KG1 (cell line): ENCODE measurements at places on chromosomes 7 and 10.

- DNase-seq: peak; percentile 30
Observed at GRCh38 chr7:74026903-74027682, 880 bp upstream of the ELN start.

DNA sequence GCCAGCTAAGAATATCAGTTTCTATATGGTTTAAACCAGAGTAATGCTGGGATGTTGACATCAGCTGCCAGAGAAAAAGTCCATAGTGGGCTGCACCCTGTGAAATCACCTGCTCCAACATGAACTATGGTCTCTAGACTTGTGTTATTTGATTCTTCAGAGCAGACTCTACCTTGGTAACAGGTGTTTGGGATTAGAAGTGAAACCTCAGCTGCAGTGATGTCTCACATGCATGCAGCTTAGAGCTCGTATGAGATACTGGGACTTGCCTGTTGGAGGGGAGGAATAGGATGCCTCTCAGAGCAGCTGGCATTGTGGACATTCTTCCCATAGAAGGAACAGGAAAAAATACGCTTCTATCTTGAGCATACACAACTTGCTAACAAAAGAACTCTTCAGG, 287.1 kb upstream of the CSTF2T start:
- no peak for DNase-seq

DNA sequence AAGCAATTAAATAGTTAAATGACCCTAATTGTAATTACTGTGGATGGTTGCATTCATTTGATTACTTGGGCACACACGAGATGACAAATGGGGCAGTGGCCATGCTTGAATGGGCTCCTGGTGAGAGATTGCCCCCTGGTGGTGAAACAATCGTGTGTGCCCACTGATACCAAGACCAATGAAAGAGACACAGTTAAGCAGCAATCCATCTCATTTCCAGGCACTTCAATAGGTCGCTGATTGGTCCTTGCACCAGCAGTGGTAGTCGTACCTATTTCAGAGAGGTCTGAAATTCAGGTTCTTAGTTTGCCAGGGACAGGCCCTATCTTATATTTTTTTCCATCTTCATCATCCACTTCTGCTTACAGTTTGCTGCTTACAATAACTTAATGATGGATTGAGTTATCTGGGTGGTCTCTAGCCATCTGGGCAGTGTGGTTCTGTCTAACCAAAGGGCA, 8.3 kb downstream of the PCBD1 start:
- DNase-seq: peak; percentile 53

DNA sequence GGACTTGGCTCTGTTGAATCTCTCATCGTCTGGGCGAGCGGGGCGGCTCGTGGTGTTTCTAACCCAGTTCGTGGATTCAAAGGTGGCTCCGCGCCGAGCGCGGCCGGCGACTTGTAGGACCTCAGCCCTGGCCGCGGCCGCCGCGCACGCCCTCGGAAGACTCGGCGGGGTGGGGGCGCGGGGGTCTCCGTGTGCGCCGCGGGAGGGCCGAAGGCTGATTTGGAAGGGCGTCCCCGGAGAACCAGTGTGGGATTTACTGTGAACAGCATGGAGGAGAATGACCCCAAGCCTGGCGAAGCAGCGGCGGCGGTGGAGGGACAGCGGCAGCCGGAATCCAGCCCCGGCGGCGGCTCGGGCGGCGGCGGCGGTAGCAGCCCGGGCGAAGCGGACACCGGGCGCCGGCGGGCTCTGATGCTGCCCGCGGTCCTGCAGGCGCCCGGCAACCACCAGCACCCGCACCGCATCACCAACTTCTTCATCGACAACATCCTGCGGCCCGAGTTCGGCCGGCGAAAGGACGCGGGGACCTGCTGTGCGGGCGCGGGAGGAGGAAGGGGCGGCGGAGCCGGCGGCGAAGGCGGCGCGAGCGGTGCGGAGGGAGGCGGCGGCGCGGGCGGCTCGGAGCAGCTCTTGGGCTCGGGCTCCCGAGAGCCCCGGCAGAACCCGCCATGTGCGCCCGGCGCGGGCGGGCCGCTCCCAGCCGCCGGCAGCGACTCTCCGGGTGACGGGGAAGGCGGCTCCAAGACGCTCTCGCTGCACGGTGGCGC, at the start of gene EN2:
EN2 (plus strand) TSS at position 19 of the 767 bp plus-strand sequence; CDS start at position 268, 249 bp downstream.
- DNase-seq: no peak

DNA sequence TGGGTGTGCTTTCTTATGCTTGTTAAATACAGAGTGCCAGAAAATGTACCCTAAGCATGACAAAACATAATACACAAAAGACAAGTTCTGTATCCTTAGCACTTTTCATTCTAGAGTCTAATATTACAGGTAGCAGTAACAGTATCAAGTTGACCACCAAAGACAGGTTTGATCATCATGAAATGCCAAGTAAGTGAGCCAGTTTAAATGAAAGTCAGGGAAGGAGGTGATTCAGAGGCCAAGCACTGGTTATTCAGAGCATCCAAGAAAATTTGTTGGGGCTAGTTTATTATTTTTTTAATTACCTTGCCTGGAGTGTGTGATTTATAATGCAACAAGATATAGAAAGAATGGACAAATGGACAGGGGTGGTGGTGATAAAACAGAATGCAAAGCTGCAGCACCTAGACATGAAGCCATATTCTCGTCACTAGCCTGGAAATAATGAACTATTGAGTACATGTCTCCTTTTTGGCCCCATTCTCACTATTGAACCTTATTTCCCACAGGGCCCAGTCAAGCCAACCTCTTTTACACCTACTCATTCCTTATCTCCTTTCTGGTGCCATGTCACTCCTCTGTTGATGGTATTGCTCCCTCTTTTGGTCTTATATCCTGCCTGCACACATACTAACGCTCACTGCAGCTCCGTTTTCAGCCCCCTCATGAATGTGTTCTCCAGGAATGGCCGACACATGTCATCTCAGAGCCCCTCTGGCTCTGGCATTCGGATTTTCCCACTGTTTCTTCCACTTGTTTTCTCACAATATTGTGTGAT, 78.6 kb upstream of the GLCCI1 start:
- no peak for DNase-seq

- no peak for DNase-seq
Observed at GRCh38 chr7:77907281-77907680, 108.7 kb downstream of the PHTF2 start.

DNA sequence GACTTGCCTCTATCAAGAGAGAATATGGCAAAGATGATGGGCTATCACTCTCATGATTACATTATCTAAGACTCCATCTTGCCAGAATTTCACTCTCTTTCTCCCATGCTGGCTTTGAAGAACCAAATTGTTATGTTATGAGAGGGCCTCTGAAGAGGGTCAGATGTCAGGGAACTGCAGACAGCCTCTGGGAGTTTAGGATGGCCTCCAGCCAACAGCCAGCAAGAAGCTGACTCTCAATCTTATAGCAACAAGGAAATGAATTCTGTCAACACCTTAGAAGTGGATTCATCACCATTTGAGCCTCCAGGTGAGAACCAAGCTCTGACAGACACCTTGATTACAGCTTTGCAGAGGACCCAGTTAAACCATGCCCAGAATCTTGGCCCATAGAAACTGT, 33.6 kb downstream of the ZNF22 start:
- DNase-seq: no peak

GRCh38 chr7:41964183-41964753, 261.4 kb upstream of the INHBA start:
- no peak for DNase-seq

DNA sequence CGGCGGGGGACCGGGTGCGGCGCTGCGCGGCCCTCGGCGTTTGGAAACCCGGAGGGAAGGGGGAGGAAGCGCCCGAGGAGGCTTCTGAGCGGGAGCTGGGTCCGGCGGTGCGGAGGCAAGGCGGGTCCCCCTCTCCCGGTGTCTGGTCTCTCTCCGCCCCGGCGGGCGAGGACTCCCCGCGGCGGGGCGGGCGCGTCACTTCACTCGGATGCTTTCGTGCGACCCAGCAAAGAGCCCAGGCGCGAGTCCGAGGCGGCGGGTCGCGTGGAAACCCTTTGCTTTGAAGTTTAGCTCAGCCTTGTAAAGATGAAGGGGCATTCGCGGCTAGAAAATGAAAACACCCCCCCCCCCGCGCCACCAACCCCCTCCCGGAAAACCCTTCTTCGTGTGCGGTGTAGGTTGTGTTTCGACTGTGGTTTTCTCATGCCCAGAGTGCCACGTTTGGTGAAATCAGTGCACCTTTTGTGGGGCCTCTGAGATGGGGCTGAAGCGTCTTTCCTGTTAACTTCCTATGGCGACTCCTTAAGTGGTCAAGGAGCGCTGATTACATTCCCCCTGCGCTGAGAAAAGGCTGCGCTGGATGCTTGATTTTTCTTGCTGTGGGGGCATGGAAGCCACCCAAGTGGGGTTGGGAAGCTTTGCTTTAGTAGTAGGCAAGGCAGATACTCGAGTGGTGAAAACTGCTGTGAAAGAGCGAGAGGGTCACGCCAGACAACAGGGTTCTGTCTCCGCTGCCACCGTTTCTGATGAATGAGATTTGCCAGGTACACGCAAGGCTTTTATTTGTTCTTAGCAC, 876 bp downstream of the GNAI1 start:
- no peak for DNase-seq

- no peak for DNase-seq
Observed at GRCh38 chr7:95490231-95490762, 4.6 kb downstream of the ASB4 start.

- DNase-seq: no peak
Observed at GRCh38 chr10:29322918-29323317, 34.0 kb downstream of the LYZL1 start.

DNA sequence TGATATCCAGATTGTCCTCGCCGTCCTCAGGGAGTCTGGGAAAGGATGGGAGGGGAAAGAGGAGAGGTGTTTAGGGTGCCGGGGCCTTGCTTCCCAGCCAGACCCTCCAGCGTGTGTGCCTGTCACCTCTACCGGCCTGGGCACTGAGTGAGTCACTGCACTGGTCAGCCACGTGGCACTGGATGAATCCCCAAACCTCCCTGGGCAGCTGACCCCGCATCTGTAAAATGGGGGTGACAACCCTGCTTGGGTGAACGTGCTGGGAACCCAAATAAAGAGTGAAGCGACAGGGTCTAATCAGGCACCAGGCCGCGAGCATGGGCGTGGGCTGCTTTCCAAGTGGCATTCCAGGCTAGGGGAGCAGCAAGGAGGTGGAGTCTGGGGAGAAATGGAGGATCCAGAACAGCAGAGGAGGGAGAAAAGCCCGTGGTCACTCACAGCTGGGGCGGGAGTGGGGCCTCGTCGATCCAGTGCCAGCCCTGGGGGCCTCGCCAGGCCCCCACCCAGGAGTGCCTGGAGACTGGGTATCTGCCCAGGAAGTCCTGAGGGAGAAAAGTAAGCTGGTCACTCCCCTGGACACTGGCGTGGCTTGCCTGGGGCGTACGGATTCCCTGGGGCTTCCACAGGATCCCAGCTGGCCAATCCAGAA, 29.7 kb downstream of the KLRG2 start:
- DNase-seq: no peak

DNA sequence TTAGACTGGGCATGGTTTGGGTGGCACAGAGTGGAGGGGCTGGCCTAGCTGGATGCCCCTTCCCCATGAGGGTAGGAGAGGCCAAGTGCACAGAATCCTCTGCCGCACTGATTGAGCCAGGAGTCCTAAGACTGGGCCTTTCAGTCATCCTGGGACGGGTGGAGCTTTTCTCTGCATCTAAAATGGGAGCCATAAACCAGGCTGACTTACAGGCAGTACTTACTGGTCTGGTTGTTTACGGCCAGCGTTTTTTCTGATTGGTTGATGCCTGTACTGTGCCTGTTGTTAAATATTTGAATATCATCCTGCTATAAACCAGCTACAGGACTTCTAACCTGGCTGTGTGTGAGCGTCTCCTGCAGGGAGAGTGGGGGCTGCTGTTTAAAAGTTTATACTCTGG, 107.8 kb downstream of the CDH23 start:
- DNase-seq: no peak

- no peak for DNase-seq
Observed at GRCh38 chr10:22651276-22651980, 63.0 kb downstream of the PIP4K2A start.

DNA sequence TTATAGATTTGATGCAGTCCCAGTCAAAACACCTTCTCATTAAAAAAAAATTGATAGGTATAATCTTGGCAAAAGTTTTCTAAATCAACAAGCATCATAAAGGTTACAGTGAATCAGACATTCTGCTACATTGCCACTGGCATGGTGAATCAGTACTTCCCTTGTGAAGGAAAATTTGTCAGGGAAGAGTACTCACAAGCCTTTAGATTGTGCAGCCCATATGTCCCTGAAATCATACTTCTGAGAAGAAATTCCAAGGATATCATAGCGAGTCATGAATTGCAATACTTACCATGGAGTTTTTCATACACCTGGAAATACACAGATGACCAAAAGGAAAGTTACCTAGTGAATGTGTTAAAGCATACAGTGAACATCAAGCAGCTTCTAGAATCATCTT, 17.2 kb downstream of the VSTM2A start:
- no peak for DNase-seq

DNA sequence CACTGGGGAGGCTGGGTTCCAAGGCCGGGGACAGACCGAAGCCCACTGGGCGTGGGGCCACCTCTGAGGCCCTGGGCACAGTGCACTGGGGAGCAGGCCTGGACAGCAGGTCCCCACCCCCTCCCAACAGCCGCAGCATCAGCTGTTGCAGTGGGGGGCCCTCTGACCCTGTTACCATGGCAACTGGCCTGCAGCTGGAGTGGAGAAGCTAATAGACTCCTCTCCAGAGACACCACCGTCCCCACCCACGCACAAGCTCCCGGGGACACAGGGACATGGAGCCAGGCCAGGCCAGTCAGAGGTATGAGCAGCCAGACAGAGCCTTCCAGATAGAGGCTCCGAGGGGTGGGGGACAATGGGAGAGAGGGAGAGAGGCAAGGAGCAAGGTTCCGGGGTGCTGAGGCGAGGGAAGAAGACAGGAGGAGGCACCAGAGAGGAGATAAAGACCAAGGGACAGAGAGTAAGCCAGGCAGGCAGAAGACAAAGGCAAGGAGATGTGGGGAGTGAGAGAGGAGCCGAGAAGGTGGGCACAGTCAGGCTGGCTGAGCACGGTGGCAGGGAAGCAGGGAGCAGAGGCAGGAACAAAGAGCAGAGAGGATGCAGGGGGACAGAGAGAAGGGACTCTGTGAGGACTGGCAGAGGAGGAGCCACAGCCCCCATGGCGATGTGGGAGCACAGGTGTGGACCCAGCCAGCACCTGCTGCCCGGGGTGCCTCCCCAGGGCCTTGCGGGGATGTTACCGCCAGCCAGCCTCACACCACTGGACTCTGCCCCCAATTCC, 6.7 kb downstream of the KCNH2 start:
- DNase-seq: no peak

GRCh38 chr7:78516450-78516849, 717.9 kb downstream of the PHTF2 start:
- no peak for DNase-seq

DNA sequence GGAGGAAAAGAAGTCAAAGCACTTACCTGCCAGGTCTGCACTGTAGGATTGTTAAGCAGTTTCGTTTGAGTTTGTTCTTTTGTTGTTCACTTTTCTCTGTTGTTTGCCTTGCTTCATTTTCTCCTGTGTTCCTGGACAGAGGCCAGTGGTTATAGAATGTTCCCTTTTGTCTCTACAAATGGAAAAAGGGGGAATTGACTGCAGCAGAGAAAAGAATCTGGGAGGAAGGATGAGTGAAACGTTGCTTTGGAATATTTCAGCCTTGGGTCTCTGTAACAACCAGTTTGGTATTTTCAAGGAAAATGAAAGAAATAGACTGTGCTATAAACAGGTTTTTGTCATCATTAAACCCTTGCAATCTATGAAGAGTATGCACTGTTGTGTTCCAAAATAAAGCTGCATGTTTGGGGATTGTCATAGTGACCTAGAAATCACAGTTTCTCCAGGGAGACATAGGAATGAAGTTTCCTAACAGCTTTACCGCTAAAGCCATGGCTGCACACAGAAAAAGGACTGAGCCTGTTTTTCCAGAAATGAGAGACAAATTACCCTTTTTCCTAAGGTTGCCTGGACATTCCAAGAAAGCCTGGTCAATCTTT, 60.8 kb upstream of the HABP2 start:
- no peak for DNase-seq

GRCh38 chr10:79479283-79479909, 32.9 kb upstream of the EIF5AL1 start:
- no peak for DNase-seq
